ENCODE measurements at places on chromosomes 7 and 10.

DNA sequence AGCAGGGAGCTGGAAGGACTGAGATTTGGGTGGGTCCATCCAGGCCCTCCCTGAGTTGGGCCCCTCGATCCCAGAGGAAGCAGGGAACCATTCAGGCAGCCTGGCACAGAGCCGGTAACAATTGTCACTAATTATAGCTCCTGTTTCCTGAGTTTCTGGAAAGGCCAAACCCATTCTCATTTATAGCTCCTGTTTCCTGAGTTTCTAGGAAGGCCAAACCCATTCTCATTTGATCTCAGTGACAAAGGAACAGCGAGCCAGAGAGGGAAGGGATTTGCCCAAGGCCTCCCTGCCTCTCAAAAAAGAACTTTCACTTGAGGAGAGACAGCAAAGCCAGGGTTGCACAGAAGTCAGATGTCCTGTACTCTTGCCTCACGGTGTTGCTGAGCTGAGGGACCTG, 521.9 kb downstream of the TYW1 start:
- DNase-seq = no peak

DNA sequence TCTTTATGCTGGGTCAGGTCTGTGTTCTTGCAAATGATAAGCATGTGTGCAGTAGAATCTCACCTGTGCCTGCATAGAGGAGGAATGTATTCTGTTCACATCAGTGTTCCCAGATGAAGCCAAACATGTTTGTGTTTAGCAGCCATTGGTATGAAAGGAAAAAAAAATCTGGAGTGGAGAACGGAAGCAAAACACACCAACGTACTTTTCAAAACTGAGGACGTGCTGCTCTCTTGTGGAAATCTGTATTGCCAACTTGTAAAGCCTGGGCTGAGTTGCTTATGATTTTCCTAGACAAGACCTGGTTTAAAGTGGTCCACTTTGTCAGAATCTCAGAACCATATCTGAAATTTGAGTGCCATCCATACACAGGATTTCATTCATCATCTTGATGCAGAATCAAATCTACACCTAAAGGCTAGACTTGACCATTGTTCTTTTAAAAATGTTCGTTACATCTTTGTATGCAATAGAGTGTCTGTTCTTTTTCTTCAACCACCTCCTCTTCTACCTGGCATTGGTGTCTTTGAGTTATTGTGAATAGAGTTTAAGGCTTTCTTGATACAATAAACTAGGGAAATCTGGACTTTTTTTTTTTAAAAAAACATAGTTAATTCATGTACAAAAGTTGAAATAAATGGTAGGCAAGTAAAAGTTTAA, 367.7 kb downstream of the PHF14 start:
- DNase-seq = no peak

- no peak for DNase-seq
These were observed 171.9 kb downstream of the PRKG1 start for GRCh38 chr10:51246156-51246555.

DNA sequence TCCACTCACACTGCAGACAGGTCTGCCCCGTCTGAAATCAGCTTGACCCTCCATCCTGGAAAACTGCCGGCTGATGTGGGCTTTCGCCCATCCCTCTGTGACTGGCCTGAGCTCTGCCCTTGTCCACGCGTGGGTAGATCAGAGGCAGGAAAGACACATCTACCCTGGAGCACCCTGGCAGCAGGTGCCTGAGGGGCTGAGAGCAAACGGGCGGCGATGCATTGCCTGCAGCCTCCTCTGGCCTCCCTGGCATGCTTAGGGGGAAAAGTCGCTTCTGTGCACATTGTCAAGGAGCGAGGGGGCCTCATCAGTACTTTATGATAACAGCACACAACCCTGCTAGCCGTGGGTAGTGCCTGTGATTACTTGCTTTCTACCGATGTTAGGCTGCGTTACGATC, 109.4 kb downstream of the ADARB2 start:
- DNase-seq = no peak

DNA sequence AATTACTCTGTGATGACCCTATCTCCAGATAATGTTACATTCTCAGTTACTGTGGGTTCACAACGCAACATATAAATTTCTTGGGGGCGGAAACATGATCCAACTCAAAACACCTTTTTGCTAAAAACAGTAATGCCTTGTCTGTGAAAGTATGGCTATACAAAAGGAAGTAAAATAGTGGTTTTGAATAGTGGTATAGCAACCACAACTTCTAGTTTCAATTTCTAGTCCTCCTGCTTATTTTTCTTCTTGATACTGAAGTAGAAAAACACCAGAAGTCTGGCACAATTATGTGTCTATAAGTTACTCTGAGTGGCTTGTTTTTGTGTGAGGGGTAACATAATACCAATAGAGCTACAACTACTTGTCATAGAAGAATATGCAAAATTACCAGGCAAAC, 21.5 kb upstream of the ZNF800 start:
- DNase-seq = no peak

DNA sequence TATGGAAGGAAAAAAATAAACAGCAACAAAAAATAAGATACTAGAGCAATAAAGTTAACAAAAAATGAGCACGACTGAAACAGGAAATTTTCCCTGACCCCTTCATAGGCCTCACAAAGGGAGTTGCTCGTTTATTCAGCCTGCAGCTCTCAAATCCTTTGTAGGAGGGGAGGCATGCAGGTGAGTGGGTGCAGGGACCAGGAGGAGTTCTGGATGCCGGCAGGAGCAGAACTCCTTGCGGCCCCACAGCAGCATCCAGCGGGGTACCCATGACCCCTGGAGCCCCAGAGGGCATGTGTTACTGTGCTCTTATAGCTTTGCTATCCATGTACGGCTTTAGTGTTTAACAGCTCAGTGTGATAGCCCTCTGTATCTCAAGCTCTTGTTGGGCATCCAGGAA, 5.8 kb downstream of the TAS2R39 start:
- DNase-seq = no peak

DNA sequence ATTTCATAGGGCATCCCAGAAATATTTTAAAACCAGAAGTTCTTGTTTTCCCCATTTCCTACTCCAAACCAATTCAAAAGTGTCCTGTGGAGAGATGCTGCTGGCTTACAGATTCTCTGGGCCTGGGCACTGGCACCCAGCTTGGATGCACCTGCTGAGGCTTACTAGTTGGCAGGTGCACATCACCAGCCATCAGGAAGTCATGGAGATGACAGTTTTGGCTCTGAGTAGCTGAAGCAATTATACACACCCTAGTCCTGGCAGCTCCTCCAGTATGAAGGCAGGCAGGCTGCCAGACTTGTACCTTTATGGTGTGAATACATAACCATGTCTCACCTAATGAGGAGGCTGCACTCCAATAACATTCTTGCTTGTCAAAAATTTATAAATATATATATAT, 276.6 kb upstream of the GHITM start:
- no peak for DNase-seq

GRCh38 chr7:122689346-122690109, 9.4 kb downstream of the RNF133 start:
- DNase-seq = no peak

DNA sequence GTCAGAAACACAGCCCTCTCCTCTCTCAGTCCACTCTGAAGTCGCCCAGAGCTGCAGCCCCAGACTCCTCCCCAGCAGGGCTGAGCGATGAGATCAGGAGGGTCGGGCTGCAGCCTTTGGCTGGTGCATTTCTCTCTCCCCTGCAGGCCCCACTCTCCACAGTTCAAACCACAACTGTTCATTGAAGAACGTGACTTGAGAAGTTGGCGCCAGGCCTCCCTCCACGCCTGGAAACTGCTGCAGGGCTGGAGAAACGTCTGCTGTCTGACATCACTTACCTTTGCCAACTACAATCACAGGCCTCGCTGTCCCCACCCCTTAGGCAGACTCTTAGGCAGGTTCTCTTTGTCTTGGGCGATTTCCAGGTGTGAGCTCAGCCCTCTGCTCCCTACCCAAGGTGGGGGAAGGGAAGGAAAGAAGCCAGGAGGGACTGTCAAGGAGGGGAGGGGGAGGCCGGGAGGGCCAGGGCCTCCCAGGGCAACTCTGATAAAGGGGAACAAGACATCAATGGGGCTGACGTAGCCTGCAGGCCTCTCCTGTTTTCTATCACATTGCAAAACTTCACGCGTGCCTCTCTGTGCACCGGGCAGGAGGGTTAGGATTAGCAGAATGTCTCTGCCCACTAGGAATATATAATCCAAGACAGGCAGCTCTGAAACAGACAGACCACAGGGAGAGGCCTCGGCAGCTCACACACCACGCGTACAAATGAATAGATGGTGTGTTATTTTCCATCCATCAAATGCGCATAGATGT, 32.7 kb downstream of the CALML5 start:
- no peak for DNase-seq

DNA sequence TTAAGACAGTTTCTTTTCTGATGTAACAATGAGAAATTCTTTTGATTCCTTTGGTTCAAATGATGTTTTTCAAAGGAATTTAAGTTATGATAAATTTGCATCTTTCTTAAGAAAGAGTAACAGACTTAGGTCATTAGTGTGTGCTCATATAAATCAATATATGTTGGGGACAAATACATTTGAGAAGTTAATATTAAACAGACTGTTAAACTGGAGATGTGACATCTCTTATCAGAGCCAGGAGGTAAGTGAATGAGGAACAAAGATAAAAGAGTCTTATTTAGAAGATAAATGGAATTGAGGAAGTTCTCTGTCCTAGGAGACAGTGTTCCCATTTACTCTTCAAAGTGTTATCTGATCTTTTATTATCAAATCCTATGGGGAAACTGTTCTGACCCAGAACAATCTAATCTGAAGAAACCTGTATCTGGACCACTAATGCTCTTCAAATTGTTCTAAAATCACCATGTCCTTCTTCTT, 104.8 kb upstream of the LAMB4 start:
- DNase-seq = no peak

- DNase-seq = no peak
These were observed 205.7 kb downstream of the PARD3 start for GRCh38 chr10:34609287-34609940.

GRCh38 chr10:91238191-91238590, 17.7 kb downstream of the PCGF5 start:
- no peak for DNase-seq
